Large intestine (tissue), 12 donors: ENCODE measurements at places on chromosomes 12 and 14. TPM values are rescaled to one million over a fixed set of nuclear protein-coding genes. Genes with fewer than 3 reads are reported as not detected.

BHLHE41 gene
- polyA plus RNA-seq, result 21.0 TPM

SLC10A1 gene
- polyA plus RNA-seq, result 0.13 TPM

RERGL gene
- polyA plus RNA-seq, result 0.25 TPM

NEDD8 gene
- 194 TPM for polyA plus RNA-seq

DNA sequence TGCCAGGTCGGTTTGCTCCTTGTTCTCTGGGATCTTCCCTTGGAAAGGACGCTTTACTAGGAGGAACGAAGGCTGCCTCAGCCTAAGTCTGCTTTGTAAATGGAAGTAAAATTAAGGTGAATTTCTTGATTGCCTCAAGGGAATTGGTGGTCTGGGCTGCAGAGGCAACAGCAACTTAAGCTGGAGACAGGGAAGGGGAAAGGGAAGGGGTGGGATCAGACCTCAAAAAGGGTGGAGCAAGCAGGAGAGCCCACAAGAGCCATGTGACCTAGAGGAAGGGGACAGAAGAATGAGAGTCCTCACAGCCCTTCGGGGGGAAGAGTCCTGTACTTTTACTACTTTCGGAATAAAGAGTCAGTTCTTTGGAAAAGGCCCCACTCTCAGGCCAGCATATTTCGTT lies 147.9 kb downstream of the PPM1H start:
- peaks cover 12% of the 10 kb centered on the region for H3K36me3 ChIP-seq
- peaks cover 3% of the 10 kb centered on the region for H3K4me1 ChIP-seq
- H3K27me3 ChIP-seq, result no peaks in the 10 kb centered on the region
- no peak for DNase-seq
- no peak overlapping the region for H3K4me3 ChIP-seq

DNA sequence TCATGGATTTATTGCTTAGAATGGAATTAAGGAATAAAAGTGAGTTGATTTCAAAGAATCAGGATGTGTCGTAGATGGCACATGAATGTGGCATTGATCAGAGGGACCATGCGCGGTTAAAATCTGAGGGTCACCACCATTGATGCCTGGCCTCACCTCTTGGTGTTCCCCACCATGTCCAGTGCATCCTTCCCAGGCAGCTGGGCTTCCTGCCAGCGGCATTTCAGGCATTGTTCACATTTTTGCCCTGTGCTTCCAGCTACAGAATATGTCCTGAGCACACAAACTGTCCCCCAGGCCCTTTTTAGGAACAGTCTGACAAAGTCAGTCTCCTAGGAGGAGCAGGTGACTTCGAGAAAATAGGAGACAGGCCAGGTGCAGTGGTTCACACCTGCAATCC lies 42.0 kb upstream of the TSPAN9 start:
- H3K27me3 ChIP-seq, result no peaks in the 10 kb centered on the region
- no peak overlapping the region for H3K4me3 ChIP-seq
- H3K27ac ChIP-seq, result no peak overlapping the region
- DNase-seq, result no peak

DNA sequence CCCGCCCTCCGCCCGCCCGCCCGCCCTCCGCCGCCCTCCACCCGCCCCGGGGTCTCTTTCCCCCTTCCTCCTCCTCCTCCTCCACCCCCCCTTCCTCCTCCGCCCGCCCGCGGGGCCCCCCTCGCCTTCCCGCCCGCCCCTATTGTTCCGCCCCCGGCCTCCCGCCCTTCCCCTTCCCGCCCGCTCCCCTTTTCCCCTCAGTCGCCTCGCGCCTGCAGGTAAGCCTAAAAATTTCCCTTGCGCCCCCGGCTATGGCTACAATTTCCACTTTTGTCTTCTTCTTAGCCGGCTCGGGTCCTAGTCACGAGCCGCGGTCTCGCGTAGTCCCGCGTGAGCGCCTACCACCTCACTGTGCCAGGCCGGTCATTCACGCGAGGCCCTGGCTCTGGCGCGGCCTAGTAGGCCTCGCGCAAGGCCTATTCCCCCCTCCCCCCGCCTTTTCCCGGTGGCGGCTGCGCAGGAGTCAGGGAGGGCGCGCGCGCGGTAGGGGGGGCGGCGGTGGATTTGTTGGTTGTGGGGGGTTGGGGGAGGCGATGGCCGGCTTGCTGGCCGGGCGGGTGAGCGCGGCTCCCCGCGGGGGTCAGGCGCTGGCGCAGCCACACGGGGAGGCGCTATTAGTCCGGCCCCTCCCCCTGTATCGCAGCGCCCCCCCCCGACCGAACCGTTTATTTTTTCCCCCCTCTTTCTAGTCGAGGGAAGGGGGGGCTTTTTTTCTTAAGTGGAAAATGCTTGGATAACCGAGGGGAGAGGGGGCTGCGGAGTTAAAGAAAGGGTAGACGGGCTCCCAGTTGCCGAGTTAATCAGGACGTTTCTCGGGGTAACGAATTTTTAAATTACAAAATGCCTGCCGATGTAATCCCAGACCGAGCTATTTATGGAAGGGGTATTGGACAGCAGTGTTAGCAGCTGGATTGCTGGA lies 516 bp downstream of the PCBP2 start:
- DNase-seq, result peak; percentile 72
- peaks cover 39% of the 10 kb centered on the region for H3K36me3 ChIP-seq
- peak overlapping the region; percentile 93 for H3K27ac ChIP-seq
- no peaks in the 10 kb centered on the region for H3K27me3 ChIP-seq
- H3K4me1 ChIP-seq, result peaks cover 7% of the 10 kb centered on the region

DNA sequence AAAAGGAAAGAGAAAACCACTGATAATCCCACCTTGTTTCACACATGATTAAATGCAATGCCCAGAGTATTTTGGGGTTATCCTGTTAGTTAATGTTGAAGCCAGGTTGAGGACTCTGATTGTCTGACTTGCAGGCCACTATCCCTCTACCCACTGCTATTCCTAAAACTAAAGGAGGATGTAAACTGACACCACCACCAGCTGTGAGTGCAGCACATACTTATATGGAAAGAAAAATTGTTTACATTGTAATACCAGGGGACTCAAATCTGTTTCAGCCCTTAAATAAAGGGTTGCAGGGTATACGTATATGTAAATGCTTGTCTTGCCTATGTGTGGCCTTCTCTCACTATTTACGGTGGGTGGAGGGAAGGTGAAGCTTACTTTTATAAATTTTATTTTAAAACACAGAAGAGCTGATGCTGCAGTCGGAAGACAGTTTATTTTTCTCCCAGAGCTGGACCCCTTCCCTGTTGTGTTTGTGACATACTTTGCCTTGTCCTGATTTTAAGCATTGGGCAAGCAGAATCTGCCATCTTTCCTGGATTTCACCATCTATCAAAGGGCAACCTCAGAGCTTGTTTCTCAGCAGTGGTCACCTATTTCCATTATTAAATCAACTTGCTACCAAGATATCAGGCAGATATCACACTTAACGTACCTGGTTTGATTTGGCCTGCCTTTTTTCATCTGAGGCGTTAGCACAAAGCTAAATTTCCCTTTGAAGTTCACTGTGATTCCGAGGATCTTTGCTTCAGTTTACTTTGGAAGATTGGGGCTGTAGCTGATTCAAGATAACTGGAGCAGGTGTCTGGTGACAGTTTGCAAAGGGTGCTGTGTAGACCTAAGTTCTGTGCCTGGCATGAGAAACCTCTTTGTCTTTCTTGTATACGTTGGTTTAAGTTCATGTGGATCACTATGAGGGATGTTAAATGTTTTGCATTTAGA lies 25.2 kb downstream of the DAAM1 start:
- no peaks in the 10 kb centered on the region for H3K36me3 ChIP-seq
- DNase-seq, result no peak
- peak overlapping the region; percentile 9 for H3K27ac ChIP-seq
- H3K4me1 ChIP-seq, result peaks cover 10% of the 10 kb centered on the region
- no peak overlapping the region for H3K4me3 ChIP-seq

- DNase-seq, result no peak
- H3K4me1 ChIP-seq, result peaks cover 27% of the 10 kb centered on the region
- no peak overlapping the region for H3K4me3 ChIP-seq
- no peak overlapping the region for H3K27ac ChIP-seq
- no peaks in the 10 kb centered on the region for H3K36me3 ChIP-seq
Measured at GRCh38 chr12:58415716-58416115, 474.3 kb downstream of the ATP23 start.

DNA sequence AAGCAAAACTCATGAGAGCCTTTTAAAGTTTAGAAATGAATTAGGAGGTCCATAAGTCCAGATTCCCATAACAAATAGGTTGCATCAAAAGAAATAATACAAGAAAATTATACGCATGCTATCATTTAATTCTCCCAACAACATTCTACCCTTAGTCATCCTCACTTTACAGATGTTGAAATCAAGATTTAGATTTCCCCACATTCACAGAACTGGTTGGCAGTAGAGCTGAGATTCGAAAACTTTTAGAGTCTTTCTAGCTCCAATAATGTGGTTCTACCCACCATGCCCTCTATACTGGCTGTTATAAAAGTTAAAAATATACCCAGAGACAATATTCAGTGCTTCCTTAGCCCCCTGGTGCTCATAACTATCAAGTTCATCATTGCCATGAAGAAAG lies 56.6 kb upstream of the METAP2 start:
- no peaks in the 10 kb centered on the region for H3K4me1 ChIP-seq
- H3K36me3 ChIP-seq, result no peaks in the 10 kb centered on the region
- no peak for DNase-seq
- no peaks in the 10 kb centered on the region for H3K27me3 ChIP-seq
- no peak overlapping the region for H3K27ac ChIP-seq

GRCh38 chr12:50127546-50127945 lies 15.5 kb downstream of the COX14 start:
- no peaks in the 10 kb centered on the region for H3K27me3 ChIP-seq
- peaks cover 51% of the 10 kb centered on the region for H3K36me3 ChIP-seq
- H3K4me3 ChIP-seq, result no peak overlapping the region
- no peaks in the 10 kb centered on the region for H3K4me1 ChIP-seq
- H3K27ac ChIP-seq, result no peak overlapping the region
- DNase-seq, result no peak

DNA sequence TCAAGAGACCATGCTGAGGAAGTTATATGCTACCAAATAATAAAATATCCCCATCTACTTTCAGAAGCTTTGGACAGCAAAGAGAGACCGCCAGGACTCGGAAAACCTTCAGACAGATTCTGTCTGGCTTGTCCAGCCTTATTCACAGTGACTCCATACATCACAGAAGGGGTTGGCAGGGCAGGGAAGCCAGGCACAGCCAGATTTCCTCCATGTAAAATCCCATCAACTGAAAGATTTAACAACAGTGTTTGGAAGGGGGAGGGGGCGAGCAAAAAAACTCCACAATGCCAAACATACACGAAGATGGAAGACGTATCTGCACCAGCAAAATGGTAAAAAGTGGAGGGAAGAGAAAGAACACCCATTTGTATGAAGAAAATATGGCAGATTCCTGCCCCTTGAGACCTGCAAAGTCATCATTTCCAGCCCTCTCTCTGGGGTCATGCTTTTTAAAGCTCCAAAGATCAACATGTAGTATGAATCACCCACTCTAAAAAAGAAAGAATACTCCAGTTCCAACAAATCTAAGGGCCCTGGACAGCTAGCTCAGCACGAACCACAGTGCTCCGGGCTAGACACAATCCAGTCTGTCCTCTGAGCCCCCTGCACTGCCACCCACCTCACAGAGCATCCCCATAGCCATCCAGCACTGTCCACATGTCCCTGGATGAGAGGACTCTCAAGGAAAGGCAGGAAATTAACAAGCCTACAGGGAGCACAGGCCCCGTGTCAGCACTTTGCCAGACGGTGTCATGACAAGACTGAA lies 116.4 kb downstream of the DICER1 start:
- H3K4me3 ChIP-seq, result no peak overlapping the region
- DNase-seq, result no peak
- H3K27ac ChIP-seq, result no peak overlapping the region
- no peaks in the 10 kb centered on the region for H3K36me3 ChIP-seq
